ENCODE measurements at places on chromosomes 7 and 10.

DNA sequence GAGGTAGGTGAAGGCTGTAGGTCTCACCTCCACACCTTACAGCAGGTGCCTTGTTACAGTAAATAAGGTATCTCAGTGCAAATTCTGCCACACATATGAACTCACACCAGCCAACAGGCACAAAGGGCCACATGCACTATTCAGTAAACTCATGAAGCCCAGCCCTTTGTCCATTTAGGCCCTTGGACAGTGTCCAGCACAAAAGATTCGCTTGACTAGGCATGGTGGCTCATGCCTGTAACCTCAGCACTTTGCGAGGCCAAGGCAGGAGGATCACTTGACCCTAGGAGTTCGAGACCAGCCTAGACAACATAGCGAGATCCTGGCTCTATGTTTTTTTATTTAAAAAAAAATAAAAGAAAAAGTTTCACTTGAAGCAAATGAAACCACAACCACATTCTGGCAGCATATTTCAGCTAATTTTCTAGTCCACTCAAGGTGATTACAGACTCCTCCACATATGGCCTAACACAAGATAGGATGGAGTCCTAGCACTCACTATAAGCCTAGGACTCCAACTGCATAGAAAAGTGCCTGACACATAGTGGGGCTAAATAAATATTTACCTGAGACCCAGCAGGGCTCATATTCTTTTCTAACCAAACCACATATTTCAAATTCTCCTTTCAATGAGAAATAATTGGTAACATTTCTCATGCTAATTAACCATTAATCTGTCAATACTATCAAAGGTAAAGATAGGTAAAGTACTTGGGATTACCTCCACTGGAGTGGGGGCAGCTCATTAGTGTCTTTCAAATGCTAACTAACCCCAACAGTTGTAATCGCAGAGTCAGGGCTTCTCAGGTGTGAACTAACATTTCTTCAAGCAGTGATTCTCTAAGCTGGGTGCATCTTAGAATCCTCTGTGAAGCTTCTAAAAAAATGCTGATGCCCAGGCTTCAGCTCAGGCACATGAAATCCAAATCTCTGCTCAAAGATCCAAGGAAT is 4.5 kb upstream of the ANKRD1 start:
- DNase-seq, result no peak

GRCh38 chr7:33959676-33960075 is 54.3 kb downstream of the BMPER start:
- DNase-seq, result no peak

DNA sequence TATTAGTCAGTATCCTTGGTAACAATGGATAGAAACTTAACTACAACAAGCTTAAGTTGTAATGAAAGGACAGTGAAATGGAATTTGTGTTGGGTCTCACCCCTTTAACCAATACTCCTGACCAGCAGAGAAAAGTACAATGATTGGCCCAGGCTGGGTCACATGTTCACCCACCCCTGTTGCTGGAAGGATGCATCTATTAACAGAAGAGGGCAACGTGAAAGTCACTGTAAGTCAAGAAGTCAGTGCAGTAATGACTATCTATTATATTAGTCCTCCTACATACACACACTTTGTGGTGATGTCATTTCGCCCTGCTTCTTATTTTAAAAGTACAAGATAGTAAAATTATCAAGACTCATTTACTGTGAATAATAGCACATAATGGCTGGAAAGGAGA is 16.2 kb downstream of the PNLIPRP2 start:
- DNase-seq, result no peak

DNA sequence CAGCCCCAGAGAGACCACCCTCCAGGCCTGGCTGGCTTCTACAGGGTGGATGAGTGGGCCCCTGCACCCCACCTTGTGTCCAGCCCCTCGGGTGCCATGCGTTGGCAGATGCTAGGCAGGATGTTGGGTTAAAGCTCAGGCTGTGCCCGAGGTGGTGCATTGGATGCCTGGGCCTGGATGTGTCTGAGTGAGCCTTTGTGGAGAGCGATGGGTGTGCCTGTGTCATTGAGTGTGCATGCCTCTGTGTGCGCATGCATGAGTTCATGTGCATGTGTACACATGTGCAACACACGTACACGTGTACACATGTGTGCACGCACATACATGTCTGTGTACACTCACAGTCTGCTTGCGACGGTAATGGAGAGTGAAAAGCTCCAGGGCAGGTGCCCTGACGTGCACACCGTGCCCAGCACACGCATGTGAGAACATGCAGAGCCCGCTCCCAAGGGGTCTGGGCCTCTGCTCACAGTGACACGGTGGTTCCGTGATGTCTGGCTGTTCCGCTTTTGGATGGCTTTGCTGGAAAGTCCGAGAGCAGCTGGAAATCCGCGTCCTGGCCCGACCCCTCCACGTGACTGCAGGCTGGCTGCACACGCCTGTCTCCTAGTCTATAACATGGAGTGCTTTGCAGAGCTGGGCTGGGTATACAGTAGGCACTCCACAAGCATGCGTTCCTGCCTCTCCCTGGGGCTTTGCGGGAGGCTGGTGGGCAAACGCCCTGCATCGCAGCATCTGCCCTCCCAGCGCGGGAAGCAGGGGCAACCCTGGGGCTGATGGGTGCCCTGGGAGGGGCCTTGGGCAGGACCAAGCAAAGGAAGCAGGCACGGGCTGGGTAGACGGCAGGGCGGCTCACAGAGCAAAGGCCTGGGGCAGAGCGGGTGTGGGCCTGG is 36.9 kb downstream of the ELFN1 start:
- no peak for DNase-seq

DNA sequence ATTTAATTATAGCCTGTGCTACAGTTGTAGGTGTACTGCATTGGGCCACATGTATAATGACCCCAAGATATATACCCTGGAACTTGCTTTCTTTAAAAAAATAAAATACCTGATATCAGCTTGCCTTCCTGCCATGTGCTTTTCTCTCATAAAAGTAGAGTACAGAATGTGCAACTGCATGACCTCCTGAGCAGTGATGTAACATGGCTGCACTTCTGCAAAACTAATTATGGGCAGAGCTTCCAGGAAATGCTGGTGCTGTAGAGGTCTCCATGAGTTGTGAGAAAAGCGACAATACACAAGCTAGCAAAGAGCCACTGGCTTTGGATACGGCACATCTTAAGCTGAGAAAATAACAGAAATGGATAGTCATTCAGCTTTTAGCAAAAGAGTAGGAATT is 6.5 kb upstream of the ERLIN1 start:
- DNase-seq, result no peak

DNA sequence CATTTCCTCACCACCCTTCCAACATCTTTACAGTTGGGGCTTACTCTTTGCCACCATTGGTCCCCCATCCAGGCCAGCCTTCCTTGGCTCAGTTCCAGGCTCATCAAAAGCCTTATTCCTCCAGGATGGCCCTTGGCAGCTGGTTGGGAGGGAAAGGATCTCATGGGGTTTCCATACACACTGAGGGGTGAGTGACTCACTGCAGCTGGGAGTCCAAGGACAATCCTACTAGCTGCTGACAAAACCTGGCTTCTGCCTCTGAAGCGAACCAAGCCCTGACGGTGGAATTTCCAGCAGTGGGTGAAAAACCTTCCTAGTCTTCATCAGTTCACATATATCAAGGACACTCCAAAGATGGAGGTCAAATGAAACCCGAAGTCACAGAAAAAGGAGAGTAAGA is 22.9 kb downstream of the CRHR2 start:
- no peak for DNase-seq

GRCh38 chr7:915291-916218 is 38.9 kb downstream of the ADAP1 start:
- DNase-seq, result no peak

All from dermis microvascular lymphatic vessel endothelial cell (primary cell).